ENCODE measurements at places on chromosomes 4 and X.

- no peak for DNase-seq
These were observed 155.0 kb downstream of the SLC7A11 start for GRCh38 chr4:138087066-138087719.

DNA sequence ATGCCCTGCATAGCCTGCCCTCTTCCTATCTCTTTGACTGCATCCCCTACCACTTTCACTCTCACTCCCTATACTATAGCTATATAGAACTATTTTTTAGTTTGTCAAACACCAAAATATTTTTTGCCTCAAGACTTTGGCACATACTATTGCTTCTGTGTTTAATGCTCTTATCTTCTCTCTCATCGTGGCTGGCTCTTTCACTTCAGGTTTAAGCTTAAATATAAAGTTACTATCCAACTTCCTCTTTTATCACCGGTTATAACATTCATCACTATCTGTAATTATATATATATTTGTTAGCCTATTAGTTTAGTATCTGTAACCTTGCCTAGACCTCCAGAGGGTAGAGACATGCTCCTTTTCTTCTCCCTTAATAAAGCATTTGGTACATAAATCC is 11.5 kb upstream of the HMGB2 start:
- no peak for DNase-seq

GRCh38 chrX:87105131-87105530 is 412.5 kb upstream of the KLHL4 start:
- no peak for DNase-seq

GRCh38 chr4:129384974-129385373 is 289.0 kb downstream of the C4orf33 start:
- no peak for DNase-seq

GRCh38 chrX:42616981-42617380 is 161.0 kb downstream of the PPP1R2C start:
- DNase-seq: no peak

DNA sequence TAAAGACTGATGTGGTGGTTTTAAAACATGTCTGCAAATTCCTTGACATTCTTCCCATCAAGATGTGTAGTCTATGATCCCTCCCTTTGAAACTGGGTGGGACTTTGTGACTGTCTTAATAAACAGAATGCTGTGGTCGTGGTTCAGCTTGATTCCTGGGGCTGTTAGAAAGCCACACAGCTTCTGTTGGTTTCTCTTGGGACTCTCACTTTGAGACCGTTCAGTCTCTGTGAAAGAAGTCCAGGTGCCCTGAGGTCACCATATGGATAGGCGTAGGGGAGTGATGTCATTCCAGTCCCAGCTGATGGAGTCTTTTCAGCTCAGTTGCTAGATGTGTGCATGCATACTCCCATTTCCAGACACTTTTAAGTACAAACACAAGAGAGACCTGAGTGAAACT is 216.6 kb downstream of the KDR start:
- DNase-seq: no peak

DNA sequence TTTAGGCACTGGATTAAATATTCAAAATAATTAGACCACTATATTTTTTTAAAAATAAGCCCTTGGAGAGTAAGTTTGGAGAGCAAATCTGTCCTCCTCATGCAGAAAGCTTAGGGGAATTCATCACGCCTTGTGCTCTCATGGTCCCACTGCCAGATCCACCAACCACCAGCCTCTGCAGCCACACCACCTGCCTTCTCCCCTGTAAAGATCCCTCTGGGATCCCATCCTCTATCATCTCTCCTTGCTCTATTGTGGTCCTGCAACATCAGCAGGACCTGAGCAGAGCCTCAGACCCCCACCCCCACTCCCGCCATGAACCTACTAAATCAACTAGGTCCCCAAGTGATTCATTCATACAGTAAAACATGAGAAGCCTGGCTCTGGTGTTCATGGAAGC is 482.6 kb upstream of the GALNT7 start:
- DNase-seq: no peak

DNA sequence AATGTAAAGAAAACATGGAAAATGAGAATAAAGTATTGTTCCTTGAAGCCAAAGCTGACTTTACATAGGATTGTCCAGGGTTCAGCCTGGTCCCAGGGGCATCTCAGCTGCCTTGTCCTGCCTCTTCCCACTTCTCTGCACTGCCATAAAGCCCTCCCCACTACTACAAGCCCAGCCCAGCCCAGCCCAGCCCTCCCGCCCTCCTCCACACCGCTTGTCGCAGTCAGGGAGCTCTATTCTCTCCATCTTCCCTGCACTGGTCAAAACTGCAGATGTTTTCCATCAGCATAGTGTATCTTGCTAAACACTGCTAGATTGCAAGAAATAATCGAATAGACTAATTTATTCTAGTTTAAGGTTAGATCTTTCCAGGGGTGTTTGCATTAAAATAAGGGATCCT is 100.3 kb downstream of the TENM3 start:
- DNase-seq: no peak

Measured in CD4-positive, alpha-beta T cell treated with Interleukin-6 at 100 ng/mL for 8 hours (primary cell).